ENCODE measurements at places on chromosomes 2 and 18. TPM values are rescaled to one million over a fixed set of nuclear protein-coding genes. Genes with fewer than 3 reads are reported as not detected.
A peak's percentile ranks its signal among the peaks of the same experiment; 100 is the strongest.

DNA sequence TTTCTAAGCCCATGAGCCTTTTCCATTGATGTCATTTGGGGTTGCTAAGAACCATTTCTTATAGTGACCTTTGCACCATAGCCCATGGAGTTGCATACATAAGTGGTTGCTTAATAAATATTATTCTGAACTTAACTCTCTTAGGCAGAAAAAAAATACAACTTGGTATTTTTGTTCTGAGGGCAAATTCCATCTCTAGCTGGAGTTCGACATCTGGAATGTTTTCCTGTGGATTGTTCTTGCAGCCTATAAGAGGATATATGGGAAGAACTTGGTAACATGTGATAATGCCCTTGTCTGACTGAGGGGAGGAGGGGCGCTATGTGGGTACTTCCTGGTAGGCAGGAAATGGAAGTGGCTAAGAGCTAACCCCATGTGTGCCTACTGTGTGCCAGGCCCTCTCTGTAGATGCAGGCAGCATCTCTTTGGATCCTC, 20.7 kb downstream of the IGFBP2 start:
- peak; percentile 9 for DNase-seq

DNA sequence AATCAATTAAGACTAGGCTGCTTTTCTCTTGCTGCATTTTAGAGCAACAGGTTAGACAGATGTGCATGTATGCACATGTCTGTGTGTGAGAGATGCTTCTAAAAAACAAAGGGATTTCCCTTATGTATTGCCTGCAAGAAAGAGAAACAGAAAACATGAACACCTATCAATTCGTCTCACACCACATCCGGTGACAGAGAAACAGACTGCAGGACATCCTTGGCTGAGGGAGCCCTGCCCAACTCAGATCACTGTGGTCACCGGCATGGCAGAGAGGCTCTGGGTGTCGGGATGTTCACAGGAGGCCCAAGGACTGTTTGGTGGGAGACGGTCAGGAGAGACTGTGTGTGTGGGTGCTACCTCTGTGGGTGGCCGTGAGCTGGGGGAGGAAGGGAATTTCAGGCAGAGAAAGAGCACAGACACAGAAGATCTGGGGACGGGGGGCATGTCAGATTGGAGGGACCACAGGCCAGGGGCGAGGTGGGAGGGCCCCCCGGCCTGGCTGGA, 24.9 kb downstream of the FHL2 start:
- peak; percentile 49 for DNase-seq

GRCh38 chr18:32036506-32037180, 18.0 kb downstream of the RNF125 start:
- no peak for DNase-seq

- DNase-seq = no peak
Observed at GRCh38 chr2:190069936-190070696, 7.6 kb upstream of the MSTN start.

DNA sequence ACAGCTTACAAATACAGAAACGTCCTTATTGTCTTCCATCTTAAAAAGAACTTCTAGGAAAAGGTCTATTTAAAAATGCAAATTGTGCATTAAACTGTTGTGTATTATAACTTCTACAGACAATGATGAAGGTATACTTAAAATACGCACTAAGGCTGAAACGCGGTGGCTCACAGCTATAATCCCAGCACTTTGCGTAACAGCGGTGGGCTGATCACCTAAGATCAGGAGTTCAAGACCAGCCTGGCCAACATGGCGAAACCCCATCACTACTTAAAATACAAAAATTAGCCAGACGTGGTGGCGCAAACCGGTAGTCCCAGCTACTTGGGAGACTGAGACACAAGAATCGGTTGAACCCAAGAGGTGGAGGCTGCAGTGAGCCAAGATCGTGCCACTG, 4.9 kb downstream of the CUL3 start:
- no peak for DNase-seq

DNA sequence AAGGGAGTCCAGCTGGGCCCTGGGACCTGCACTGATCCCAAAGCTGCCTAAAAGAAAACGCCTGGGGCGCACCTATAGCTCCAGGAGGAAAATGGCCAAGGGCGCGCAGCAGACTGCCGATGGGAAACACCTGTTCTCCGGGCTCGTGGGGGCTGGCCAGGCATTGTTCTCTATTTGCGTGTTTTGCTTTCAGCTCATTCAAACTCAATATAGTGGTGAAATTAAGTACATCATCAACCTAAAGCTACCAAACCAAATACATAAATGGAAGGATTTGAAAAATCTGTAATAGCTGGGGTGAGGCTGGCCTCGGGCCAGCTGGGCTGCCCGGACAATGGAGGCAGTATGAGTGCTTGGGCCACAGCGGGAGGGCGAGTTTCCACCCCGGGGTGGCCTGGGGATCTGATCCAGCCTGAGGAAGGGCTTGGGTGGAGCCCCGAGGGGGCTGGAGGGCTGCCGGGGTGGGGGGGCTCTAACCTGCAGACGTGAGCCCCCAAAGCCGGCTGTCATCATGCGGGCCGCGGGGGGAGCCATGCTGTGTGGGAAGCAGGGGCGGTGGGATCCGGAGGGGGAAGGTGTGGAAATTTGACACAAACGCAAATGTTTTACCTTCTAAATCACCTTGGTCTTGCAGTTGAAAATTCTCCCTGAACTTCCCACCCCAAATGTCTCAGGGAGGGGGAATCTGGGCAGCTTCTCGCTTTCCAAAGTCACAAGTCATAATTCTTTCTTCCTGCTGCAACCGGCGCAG, 77.6 kb downstream of the ASB1 start:
- DNase-seq = no peak

GRCh38 chr2:151051574-151052220, 210.0 kb downstream of the RBM43 start:
- DNase-seq = no peak

DNA sequence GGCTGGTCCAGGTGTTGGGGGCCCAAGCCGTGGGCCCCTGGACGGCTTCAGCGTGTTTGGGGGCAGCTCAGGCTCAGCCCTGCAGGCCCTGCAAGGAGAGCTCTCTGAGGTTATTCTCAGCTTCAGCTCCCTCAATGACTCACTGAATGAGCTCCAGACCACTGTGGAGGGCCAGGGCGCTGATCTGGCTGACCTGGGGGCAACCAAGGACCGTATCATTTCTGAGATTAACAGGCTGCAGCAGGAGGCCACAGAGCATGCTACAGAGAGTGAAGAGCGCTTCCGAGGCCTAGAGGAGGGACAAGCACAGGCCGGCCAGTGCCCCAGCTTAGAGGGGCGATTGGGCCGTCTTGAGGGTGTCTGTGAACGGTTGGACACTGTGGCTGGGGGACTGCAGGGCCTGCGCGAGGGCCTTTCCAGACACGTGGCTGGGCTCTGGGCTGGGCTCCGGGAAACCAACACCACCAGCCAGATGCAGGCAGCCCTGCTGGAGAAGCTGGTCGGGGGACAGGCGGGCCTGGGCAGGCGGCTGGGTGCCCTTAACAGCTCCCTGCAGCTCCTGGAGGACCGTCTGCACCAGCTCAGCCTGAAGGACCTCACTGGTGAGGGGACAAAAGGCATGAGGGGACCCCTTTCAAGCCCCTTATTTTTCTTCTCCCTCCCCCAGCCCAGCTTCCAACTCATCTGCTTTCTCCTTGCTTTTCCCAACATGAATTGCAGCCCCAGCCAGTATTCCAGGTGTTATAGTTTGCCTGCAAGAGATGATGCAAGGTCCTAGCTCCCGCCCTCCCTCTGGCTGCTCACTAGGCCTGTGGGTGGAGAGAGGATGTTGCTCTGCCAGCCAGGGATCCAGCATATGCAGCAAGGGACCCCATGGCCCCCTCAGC, 2.9 kb upstream of the KHK start:
- no peak for DNase-seq

DNA sequence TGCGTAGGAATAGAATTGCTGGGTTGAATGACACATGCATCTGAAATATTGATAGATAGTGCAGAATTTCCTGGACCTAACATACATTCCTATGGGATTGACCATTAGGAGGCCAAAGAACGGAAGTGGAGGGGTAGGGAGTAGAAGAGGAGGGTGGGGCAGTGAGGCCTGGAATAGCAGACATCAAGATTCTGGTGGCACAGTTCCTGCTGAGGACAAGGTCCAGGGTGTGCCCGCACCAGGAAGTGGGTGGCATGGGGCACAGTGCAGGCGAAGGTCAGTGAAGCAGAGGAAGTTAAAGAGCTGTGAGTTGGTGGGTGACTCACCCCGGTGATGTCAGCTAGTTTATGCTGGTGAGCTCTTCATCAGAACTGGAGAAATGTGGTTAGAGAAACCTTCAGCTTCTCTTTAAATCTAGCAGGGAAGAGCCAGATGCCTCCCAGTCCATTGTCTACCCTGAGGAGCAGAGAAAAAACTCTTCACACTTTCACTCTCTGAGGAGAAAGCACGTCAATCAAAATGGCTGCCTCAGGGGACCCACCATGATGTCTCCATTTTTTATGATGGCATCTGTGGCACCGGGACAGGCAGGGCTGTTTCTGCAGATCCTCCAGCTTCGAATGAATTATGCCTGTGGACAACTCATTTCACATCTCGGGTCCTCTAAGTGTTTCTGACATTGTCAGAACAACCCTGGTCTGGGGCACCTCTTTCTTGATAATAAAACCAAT, 55.9 kb upstream of the CTLA4 start:
- DNase-seq = peak; percentile 76

DNA sequence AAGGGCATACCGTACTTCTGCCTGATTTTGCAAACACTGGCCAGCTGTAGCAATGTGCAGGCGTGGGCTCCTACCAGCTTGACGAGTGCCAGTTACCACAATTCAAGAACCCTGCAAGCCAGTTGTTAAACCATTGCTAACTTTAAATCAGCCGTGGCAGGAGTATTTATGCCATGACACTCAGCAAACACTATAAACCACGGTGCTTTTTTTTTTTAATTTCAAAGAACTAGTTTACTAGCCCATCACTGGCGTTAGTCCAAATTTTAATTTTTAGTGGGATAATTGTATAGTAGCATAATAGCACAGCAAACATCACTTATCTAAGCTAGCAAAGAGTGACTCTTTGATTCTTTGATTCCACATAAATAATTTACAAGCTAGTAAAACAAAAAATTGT, 111.1 kb downstream of the COL4A4 start:
- no peak for DNase-seq

DNA sequence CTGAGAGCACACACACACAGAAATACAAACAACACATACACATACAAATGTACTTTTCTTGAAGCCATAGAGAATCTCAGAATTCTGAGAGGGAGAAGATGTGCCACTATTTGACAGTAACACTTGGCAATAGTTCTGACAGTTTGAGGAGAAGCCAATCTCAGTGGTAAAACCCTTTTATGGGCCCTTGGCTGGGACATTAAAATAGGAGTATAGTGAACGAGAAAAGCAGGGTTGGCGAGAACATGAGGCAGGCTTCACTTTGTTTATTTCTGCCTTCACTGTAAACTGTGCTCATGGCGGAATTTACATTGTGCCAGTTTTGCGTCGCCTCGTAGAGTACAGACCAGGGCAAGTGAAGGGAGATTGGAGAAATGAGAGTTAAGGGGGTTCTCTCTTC, 449.4 kb upstream of the POU3F3 start:
- no peak for DNase-seq

DNA sequence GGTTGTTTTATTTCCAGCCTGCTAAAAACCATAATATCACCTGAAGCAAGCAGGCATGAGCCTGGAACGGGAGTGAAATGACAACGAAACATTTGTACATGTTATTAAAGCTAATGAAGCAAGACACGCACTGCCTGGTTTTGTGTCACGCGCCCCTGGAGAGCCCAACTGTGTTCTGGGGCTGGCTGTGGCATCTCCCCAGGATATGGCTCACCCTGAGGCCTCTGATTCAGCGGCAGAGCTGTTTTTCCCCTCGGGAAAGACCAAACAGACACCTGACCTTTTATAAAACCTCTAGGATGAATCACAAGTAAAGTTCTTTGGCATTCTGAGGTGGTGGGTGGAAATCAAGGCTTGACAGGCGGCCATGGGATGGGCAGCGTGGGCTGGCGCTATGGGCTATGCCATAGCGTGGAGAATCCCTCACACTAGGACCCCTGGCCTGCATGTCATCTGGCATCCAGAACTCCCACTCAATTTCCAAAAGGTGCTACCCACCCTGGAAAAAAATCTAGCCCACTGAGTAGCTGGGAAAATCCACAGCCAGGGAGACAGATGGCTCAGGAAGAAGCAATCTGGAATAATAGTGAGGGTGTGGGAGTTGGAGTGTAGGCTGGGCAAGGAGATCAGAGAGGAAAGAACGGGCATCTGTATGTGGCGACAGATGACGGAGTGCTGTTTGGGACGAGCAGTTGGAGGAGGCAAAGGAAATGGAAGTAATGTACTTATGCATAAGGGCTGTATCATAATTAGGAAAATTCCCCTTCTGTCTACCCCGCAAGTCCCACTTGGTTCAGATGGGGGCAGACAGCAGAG, 262.0 kb downstream of the AFF3 start:
- DNase-seq = no peak

GRCh38 chr2:113341191-113341869, 62.6 kb upstream of the PAX8 start:
- DNase-seq = no peak

GRCh38 chr2:210540900-210541289, 15.5 kb upstream of the CPS1 start:
- no peak for DNase-seq

DNA sequence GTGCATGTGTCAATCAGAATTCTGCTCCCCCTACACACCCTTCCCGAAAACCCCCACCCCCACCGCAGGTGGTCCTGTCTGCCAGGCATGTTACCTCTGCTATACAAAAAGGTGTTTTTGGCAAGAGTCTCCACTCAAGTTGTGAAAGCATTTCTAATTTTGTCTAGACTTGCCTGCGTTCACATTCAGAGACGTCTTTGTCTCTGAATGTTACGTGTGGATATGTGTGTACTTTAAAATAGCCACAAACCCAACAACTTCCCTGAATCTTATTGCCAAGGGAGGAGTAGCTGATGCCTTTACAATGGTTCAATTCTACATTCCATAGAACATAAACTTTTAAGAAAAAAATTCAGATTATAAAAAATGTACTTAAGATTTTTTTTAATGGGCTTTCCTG, 66.6 kb downstream of the ITGA4 start:
- DNase-seq = no peak

DNA sequence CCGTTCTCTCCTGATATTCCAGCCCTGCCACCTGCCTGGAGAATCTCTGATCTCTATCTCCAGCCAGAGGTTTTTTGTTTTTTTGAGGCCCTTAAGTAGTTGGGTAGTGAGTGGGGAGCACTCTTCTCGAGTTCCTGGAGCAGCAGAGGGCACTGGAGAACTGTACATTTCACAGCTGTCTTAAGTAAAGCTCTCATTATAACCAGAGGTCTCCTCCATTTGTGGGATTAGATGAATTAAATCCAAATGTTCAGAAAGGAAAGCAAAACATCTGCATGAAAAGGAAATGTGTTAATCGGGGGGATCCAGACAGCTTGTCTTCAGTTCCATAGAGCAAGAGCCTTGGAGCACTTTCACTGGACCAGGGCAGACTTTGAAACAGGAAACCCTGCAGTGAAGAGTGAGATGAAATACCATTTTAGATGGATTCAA, 32.8 kb downstream of the AOX1 start:
- no peak for DNase-seq

- DNase-seq = no peak
Observed at GRCh38 chr2:99496021-99496420, 6.2 kb upstream of the REV1 start.

GRCh38 chr2:237987268-237987667, 20.5 kb downstream of the UBE2F start:
- DNase-seq = no peak

The LYPD1 gene
- not detected for total RNA-seq

The PNKD gene
- 96.5 TPM for total RNA-seq

The CLIP4 gene
- 71.2 TPM for total RNA-seq

The EMILIN1 gene
- 34.6 TPM for total RNA-seq

The PAIP2B gene
- total RNA-seq = 34.5 TPM

The PRKD3 gene
- 17.4 TPM for total RNA-seq

The SMPD4 gene
- 24.2 TPM for total RNA-seq

The RUFY4 gene
- total RNA-seq = not detected

The ANKRD30B gene
- total RNA-seq = not detected

The UGT1A3 gene
- total RNA-seq = not detected

The SIX3 gene
- not detected for total RNA-seq

The KCNIP3 gene
- 3.4 TPM for total RNA-seq
